ENCODE measurements at places on chromosomes 3 and 15. TPM values are rescaled to one million over a fixed set of nuclear protein-coding genes. Genes with fewer than 3 reads are reported as not detected.
A peak's percentile ranks its signal among the peaks of the same experiment; 100 is the strongest.

DNA sequence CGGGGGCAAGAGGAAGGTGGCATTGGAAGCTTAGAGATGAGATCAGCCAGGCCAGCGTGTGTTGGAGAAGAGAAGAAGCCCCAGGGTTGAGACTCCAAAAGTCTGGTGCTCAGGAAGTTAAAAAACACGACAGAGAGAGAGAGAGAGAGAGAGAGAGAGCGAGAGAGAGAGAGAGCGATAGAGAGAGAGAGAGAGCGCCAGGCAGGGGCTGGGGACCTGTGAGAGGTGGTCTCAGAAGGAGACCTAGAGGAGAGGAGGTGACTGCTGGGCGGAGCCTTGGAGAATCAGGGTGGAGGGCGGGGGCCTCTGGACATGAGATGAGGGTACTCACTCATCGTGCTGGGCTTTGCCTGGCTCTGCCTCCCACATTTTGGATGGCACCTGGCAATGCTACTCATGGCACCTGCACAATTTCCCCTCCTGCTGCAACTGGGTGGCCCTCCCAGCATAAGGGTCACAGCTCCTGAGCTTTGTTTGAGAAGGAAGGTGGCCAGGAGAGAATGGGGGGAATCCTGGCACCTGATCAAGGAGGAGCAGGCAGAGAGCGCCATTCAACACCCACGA, 51.0 kb downstream of the FBLN2 start:
- no peak overlapping the region for H3K27ac ChIP-seq
- H3K4me3 ChIP-seq = no peak overlapping the region
- H3K27me3 ChIP-seq = no peaks in the 10 kb centered on the region
- peaks cover 4% of the 10 kb centered on the region for H3K4me1 ChIP-seq
- no peaks in the 10 kb centered on the region for H3K36me3 ChIP-seq

DNA sequence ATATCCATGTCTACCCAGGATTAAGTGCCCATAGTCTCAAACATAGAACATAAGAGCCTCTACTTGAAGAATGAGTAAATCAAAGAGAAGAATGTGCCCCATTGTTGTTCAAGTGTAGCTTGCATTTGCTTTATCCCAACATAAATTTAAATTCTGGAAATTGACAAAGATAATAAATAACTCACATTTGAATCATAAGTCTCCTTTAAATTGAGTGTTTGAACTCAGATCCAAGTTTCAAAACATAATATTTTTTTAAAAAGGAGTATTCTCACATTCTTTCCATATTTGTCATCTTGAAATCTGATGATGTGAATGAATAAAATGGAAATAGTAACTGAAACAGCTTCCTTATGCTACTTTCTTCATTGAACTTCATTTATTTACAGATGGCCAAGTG, 135.2 kb downstream of the MECOM start:
- H3K4me1 ChIP-seq = no peaks in the 10 kb centered on the region
- no peaks in the 10 kb centered on the region for H3K36me3 ChIP-seq
- no peak overlapping the region for H3K4me3 ChIP-seq

DNA sequence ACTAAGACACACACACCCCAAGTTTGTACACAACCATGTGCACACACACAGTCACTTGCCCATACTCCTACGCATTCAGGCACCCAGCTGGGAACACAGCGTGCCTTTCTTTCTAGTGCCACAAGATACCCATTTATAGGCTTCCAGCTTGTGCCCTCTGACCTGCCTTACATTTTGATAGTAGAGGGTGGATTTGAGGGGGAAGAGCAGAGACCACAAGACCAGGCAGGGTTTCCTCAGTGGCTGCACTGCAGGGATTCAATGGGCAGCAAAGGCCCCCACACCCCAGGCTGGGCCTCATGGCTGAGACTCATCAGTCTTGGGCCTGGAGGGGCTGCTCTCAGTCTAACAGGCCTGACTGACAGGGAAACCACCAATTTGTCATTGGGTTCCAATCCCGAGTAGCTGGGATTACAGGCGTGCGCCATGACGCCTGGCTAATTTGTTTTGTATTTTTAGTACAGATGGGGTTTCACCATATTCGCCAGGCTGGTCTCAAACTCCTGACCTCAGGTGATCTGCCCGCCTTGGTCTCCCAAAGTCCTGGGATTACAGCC, 18.8 kb upstream of the ANKDD1A start:
- no peak for DNase-seq
- peak overlapping the region; percentile 90 for H3K27ac ChIP-seq
- H3K4me1 ChIP-seq = peaks cover 52% of the 10 kb centered on the region
- no peaks in the 10 kb centered on the region for H3K27me3 ChIP-seq
- no peak overlapping the region for H3K4me3 ChIP-seq

GRCh38 chr3:179613807-179614206, 9.2 kb downstream of the NDUFB5 start:
- DNase-seq = no peak
- H3K27ac ChIP-seq = no peak overlapping the region
- peaks cover 21% of the 10 kb centered on the region for H3K36me3 ChIP-seq
- no peak overlapping the region for H3K4me3 ChIP-seq
- no peaks in the 10 kb centered on the region for H3K27me3 ChIP-seq

The CAPN3 gene
- 35.2 TPM for total RNA-seq

The OXTR gene
- not detected for total RNA-seq

The DCLK3 gene
- total RNA-seq = not detected

The CAV3 gene
- total RNA-seq = not detected
